Body of pancreas (tissue), 4 donors: ENCODE measurements at places on chromosomes 1 and 21. TPM values are rescaled to one million over a fixed set of nuclear protein-coding genes. Genes with fewer than 3 reads are reported as not detected.
A peak's percentile ranks its signal among the peaks of the same experiment; 100 is the strongest.

- H3K27me3 ChIP-seq = no peaks in the 10 kb centered on the region
- DNase-seq = peak; percentile 30
- no peak overlapping the region for H3K27ac ChIP-seq
- H3K36me3 ChIP-seq = no peaks in the 10 kb centered on the region
Observed at GRCh38 chr1:112744009-112744578, 29.0 kb upstream of the PPM1J start.

GRCh38 chr21:44425307-44425894 lies 29.9 kb upstream of the LRRC3 start:
- no peak overlapping the region for H3K27ac ChIP-seq
- H3K4me3 ChIP-seq = no peak overlapping the region
- no peaks in the 10 kb centered on the region for H3K4me1 ChIP-seq
- H3K36me3 ChIP-seq = no peaks in the 10 kb centered on the region
- DNase-seq = peak; percentile 10

DNA sequence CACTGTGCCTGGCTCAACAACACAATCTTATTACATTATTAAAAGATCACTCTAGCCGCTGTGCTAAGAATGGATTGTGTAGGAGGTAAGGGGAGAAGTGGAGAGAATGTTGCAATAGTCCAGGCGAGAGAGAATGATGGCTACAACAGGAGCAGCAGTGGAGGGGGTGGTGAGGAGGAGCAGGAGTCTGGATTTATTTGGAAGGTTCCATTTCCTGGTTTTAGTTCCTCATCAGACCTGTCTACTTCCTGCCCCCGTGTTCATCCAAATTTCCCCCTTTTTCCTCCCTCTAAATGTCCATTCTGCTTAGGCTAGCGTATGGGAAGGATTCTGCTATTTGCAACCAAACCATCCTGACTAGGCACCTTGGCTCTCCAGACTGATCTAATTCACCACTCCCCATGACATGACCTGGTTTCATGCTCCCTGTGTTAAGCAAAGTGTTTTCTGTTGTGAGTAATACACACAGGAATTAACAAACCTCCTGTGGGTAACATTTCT lies 35.1 kb upstream of the EYA3 start:
- H3K4me1 ChIP-seq = no peaks in the 10 kb centered on the region
- H3K27ac ChIP-seq = no peak overlapping the region
- no peaks in the 10 kb centered on the region for H3K27me3 ChIP-seq
- no peak for DNase-seq

DNA sequence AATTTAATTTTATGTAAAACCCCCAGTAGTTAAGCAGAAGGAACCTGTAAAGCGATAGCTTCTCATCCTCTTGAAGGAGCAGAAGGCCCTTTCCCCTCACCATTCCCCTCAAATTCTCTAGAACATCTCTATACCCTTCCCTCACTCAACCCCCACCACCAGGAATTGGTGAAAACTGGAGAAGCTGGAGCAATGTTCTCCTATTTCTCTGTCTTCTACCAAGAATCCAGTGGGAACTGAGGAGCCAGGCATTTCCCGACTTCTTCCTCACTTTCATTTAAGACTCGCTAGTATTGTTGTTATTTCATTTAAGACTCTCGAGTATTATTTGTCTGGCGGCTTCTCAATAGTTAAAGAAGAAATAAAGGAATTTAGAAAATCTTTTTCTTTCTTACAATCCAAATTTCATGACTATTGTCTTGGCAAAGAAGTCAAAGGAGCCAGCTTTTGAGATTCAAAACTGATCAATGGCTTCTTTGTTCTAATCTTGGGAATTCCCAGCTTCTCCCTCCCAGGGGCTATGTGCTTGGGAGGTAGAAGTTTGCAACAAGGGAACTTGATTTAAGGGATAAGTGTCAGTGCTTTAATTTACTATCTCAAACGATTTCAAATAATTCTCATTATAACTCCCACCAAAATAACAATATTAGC lies 253.3 kb upstream of the ADGRL2 start:
- no peaks in the 10 kb centered on the region for H3K27me3 ChIP-seq
- H3K4me3 ChIP-seq = no peak overlapping the region
- H3K4me1 ChIP-seq = no peaks in the 10 kb centered on the region
- no peak overlapping the region for H3K27ac ChIP-seq
- H3K36me3 ChIP-seq = no peaks in the 10 kb centered on the region

GRCh38 chr1:244406337-244406736 lies 45.4 kb downstream of the ADSS2 start:
- DNase-seq = no peak
- no peaks in the 10 kb centered on the region for H3K27me3 ChIP-seq
- H3K4me1 ChIP-seq = no peaks in the 10 kb centered on the region
- H3K36me3 ChIP-seq = no peaks in the 10 kb centered on the region
- no peak overlapping the region for H3K4me3 ChIP-seq

DNA sequence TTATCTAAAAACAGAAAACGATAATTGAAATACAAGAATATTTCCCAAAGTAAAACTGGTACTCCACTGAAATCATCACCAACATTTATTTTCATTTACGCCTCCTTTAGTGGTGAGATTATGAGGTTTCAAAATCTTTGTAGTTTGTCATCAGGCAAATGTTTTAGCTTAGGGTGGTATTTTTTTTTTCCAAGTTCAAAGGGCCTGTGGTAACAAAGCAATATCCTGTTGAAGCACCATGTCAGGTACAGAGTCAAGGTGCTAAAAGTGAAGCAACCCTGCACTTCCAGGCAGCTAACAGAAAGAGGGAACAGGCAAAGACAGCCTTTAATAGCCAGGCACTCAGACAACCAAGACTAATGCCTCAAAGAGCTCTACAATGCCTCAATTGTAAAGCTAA lies 89.2 kb downstream of the JAK1 start:
- H3K4me3 ChIP-seq = no peak overlapping the region
- H3K4me1 ChIP-seq = peaks cover 39% of the 10 kb centered on the region
- no peaks in the 10 kb centered on the region for H3K27me3 ChIP-seq
- peak overlapping the region; percentile 35 for H3K27ac ChIP-seq
- DNase-seq = no peak

DNA sequence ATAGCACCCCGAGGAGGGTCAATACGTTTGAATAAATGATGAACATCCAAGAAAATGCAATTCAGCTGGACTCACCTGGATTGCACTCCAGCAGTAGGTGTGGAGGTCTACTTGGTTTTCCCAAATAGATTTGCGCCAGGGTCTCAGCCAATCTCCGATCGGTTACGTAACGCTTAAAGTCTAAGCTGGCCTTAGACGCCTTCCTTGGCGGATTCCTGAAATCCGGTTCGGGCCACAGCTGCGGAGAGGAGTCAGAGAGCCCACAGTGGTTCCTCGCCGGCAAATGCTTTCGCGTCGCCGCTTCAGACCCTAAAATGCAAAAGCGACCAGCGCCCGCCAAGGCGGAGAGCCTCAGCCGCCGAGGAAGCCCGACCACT lies 322 bp downstream of the TFB2M start:
- DNase-seq = no peak
- H3K27me3 ChIP-seq = no peaks in the 10 kb centered on the region
- H3K36me3 ChIP-seq = no peaks in the 10 kb centered on the region
- H3K4me3 ChIP-seq = peak overlapping the region; percentile 80

DNA sequence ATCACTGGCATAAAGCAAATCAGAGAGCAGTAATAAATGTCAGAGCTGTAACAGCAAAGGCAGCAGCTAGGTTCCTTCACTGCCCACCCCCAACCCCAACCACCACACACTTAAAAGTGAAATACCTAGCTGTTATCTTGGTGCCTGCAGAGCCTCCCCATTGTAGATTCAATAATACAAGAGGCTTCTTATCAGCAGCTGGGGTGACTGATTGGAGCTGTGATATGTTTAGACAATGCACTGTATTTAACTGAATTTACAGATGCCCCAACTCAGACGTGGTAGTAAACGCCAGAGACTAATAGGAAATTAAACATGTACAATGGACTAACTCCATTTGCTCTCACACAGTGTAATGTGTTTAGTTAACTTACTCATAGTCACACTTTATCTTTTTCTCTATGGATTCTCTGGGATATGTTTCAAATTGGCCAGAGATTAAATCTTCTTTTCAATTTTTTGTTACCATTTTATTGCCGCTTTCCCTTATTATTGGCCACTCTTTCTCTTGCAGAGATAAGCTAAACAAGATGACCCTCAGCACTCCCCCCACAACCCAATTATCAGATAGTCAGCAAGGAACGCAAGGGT lies 117.1 kb downstream of the ESRRG start:
- H3K27ac ChIP-seq = no peak overlapping the region
- no peaks in the 10 kb centered on the region for H3K27me3 ChIP-seq
- no peaks in the 10 kb centered on the region for H3K36me3 ChIP-seq

- no peak overlapping the region for H3K27ac ChIP-seq
- H3K27me3 ChIP-seq = peaks cover 4% of the 10 kb centered on the region
- DNase-seq = no peak
- no peaks in the 10 kb centered on the region for H3K36me3 ChIP-seq
- no peaks in the 10 kb centered on the region for H3K4me1 ChIP-seq
- no peak overlapping the region for H3K4me3 ChIP-seq
Observed at GRCh38 chr1:232542633-232543593, 87.0 kb downstream of the SIPA1L2 start.

CDCA8 gene
- not detected for total RNA-seq

SPRR1B gene
- not detected for total RNA-seq
